Left lung (tissue), 14 donors: ENCODE measurements at places on chromosomes 11 and 22.
A peak's percentile ranks its signal among the peaks of the same experiment; 100 is the strongest.

GRCh38 chr22:35023692-35024363 is 42.1 kb upstream of the ISX start:
- peak; percentile 92 for DNase-seq

DNA sequence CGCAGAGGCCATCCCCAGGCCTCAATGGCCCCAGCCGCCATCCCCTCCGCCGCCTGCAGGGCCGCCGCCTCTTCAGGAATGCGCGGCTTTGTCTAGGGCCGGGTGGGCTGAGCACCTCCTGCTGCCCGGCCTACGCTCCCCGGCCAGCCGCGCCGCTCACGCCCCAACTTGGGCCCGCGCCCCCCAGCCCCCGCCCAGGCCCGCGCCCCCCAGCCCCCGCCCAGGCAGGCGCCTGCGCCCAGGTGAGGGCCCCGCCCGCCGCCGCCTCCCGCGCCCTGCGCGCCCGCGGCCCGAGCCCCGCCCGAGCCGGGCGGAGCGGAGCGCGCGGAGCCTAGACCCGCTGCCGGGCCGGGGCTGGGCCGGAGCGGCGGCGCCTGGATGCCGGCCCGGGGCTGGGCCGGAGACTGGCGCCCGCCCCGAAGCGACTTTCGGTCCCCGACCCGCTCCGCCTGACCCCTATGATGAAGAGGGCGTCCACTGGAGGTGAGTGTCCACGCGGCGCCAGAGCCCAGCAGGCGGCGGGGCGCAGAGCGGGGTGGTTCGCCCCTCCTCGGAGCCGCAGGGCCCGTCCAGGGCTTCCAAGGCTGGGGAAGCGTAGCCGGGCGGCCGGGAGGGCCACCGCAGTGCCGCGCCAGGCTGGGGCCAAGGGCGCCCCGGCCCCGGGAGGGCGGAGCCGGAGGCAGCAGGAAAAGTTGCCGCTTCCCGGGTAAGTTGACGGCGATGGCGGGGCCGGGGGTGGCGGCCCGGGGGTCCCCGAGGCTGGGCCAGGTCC is 34.3 kb upstream of the PRODH start:
- no peak for DNase-seq

DNA sequence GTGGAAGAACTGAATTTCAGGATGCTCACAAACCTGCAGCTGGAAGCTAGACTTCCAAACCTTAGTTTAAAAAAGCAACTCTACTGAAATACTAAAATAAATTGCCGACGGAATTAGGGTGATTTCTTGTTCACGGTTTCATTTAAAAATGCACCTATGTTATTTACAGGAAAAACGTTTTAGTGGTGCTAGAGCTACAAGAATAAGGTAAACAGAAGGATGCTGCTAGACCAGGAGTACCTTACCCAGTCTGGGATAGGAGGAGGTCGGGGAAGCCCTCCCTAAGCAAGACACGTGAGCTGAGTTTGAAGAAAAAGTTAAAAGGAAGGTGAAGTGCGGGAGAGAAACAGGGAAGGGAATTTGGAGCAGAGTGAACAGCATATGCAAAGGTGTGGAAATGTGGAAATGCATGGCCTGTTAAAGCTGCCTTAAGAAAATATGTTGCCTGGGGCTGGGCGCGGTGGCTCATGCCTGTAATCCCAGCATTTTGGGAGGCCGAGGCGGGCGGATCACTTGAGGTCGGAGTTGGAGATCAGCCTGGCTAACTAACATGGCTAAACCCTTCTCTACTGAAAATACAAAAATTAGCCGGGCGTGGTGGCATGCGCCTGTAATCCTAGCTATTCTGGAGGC is 1.4 kb upstream of the FTH1 start:
- peak; percentile 27 for DNase-seq

- DNase-seq: no peak
Measured at GRCh38 chr22:22235558-22235957, 9.0 kb upstream of the VPREB1 start.

GRCh38 chr11:128451652-128452470 is 135.5 kb downstream of the ETS1 start:
- DNase-seq: peak; percentile 81

GRCh38 chr11:36510594-36510942 is 496 bp upstream of the TRAF6 start:
- no peak for DNase-seq

DNA sequence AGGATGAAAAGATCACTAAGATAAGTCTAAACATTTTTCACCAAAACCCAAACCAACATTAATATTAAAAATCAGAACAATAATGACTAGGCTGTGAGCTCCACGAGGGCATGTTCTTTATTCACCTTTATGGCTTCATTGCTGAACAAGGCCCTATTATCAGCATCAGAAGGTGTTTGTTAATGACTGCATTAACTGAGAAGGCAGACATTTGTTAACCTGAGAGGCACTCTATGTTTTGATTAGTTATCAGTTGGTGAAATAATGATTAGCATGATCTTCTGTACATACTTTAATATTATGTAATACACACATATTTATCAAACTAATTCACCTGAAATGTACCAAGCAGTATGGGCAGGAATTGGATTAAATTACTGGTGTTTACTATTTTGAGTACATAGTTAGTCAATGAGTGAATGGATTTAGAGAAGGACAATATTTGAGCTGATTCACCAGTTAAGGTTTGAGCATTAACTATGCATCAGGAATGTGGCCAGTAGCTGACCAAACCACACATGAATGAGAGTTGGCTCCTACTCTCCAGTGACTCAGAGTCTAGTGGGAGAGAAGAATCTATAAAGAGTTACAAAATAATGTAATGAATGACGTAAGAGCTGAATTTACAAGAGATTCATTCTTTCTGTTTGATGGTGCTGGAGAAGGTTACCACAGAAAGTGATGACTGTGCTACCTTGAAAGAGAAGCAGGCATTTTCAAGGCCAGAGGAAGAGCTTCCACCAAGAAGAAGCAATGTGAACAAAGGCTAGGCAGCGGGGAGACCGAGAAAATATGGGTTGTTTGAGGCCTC is 6.7 kb downstream of the IL18 start:
- no peak for DNase-seq

DNA sequence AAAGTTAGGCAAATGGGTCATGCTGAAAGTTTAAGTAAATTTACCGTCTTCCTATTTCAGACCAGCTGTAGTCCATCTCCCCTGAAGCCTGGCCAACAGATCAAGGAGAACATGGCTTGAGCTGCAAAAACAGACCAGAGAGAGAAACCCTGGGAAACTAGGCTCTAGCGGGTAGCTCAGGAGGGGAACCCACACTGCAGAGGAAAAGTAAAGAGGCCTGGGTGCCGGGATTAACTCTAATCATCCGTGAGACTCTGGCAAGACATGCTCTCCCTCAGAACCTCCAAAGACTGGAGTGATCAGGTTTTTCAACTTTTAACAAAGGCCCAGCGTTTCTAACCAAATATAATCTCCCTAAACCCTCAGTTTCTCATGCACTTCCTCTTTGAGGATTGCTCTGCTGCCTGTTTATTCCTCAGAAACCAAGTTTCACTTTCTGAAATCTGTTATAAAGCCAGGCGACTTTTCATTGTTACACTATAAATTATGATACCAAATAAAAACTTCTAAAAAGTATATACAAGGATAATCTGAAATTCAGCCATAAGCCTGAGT is 67.5 kb downstream of the GAB2 start:
- peak; percentile 36 for DNase-seq

DNA sequence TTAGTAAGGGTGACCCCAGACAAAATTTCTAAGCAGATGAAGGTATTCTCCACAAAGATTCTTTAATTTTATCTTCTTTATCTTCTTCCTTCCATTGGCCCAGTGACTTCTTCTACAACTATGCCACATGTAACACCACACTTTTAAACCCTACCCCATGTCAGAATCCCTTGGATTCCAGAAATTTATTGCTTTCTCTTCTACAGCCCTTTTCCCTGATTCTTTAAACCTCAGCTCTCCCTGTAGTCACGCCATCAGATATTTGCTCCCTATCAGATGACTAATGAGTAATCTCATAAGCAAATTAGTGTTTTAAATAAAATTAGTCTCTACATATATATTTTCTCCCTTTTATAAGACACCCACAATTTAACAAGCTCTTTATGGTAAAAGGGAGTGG is 423.4 kb upstream of the CHORDC1 start:
- no peak for DNase-seq

DNA sequence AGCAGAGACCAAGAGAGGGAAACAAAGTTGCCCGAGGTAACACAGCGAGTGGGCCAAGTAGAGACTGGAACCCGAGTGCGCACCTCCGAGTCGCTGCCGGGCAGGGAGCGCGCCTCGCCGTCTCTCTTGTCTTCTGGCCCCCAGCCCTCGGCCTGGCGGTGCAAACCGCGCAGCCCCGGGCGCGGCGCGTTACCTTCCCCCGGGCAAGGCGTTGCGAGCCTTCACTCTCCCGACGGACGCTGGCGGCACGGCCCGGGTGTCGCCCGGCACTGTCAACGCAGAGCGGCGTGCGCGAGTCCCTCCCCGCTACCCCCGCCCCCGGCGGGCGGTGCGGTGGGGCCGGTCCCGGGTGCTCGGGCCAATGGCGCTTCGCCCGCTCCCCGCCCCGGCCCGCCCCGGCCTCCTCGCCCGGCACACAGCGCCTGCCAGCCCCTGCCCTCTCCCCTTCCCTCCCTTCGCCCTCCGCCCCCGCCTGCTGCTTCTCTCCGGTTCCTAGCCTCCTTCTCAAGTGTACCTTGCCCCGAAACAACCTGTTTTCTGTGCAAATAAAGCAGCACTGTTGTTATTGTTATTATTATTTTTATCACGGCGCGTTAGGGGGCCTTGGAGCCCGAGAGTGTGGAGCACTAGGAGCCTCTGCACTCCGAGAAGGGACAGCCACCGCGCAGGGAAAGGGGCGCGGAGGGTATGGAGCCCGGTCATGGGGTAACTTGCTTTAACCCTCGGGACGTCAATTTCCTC is at the start of gene SYTL2:
SYTL2 (minus strand) TSS at position 271 of the 741 bp plus-strand sequence. CDS start 53,416 bp downstream, outside the sequence.
- peak; percentile 93 for DNase-seq

DNA sequence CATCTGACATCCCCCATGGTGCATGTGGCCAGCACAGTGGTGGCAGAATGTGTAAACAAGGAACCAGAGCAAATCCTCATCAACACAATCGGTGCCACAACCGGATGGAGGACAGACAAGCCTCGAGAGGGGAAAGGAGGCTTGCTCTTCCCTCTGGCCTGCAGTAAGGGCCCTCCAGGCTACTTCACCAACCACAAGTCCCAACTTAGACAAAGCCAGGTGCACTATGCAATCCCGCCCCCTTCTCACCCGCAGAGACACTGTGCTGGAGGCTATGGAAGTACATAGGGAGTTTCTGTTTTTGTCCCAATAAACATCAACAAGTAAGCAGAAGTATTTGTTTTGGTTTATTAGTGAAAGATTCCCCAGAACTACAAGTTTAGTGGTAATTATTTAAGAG is 54.3 kb downstream of the SPATA19 start:
- DNase-seq: no peak

DNA sequence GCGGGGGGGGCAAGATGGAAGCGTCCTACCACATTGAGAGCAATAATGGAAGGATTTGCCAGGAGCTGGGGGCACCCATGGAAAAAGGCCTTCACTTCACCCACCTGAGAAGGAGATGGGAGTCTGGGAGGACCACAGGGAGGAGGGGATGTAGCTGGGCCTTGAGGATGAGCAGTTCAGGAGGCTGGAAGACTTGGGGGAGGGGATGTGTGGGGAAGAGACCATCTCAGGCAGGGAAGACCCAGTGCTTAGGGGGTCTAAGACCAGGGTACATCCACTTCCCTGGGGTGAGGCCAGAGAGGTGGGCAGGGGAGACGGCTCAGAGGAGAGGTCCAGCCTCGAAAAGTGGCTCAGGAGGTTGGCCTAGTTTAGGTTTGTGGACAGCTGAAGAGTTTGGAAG is 71.3 kb upstream of the TCF20 start:
- no peak for DNase-seq

DNA sequence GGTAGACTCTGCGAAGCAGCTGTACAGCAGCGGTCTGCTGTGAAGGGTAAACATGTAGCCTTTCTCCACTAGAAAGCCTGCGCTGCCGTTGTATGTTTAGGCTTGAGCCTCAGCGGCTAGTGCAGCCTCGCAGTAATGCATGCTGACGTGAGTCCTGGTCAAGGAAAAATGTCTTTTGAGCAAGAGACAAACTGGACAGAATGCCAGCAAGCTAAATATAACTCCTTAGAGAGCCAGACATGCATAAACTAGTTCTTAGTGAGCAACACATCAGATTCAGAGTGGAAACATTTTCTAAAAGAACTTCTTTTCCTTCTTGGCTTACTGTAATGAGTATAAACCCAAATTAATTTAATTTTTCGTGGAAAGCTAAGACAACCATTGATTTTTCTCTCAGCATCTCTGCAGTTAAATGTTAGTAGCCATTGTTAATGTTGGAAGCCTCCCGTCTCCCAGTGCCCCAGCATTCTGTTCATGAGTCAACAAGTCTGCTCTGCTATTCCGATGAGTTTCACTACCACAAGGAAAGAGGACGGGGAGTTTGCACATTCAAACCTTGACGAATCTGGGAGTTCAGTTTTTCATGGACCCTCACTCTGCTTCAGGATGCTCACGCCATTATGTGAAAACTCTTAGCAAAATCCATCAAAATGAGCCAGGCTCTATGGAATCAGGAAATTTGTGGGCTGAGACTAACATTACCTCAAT is 51.4 kb downstream of the JAM3 start:
- peak; percentile 77 for DNase-seq

GRCh38 chr11:114275280-114275679 is 20.9 kb upstream of the NNMT start:
- no peak for DNase-seq

DNA sequence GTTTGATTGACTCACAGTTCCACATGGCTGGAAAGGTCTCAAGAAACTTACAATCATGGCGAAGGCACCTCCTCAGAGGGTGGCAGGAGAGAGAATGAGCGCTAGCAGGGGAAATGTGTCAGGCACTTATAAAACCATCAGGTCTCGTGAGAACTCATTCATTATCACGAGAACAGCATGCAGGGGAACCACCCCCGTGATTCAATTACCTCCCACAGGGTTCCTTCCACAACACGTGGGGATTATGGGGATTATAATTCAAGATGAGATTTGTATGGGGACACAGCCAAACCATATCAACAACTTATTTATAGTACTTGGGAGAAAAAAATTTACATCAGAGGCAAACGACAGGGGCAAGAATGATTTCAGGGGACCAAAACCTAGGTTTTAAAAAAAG is 3.0 kb downstream of the ME3 start:
- DNase-seq: no peak

DNA sequence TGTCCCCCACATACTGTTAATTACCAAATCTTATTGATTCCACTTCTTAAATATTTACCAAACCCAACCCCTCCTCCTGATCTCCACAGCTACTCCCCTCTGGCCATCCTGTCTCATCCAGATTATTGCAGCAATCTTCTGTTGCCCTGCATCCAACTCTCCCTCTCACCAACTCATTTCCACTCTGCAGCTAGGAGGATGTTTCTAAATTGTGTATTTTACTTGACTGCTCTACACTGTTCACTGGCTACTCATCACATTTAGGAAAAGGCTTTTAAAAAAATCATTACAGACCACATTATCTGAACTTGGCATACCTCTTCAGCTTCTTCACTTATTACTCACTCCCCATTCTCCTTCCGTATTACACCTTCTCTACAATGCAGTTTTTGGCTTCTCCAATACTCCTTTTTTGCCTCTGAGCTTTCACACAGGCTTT is 117.9 kb downstream of the ATG16L2 start:
- no peak for DNase-seq

GRCh38 chr11:110518809-110519514 is 89.2 kb downstream of the FDX1 start:
- no peak for DNase-seq

- no peak for DNase-seq
Measured at GRCh38 chr22:47168441-47168840, 406.0 kb downstream of the TBC1D22A start.

GRCh38 chr11:70642266-70642665 is 243.9 kb downstream of the CTTN start:
- DNase-seq: no peak

- DNase-seq: no peak
Measured at GRCh38 chr22:26131589-26132154, 37.6 kb upstream of the SEZ6L start.

- no peak for DNase-seq
Measured at GRCh38 chr11:1828542-1828941, 6.2 kb upstream of the SYT8 start.
